ENCODE measurements at places on chromosomes 1 and 21.

GRCh38 chr1:196409586-196409985, 198.7 kb downstream of the KCNT2 start:
- DNase-seq, result no peak

DNA sequence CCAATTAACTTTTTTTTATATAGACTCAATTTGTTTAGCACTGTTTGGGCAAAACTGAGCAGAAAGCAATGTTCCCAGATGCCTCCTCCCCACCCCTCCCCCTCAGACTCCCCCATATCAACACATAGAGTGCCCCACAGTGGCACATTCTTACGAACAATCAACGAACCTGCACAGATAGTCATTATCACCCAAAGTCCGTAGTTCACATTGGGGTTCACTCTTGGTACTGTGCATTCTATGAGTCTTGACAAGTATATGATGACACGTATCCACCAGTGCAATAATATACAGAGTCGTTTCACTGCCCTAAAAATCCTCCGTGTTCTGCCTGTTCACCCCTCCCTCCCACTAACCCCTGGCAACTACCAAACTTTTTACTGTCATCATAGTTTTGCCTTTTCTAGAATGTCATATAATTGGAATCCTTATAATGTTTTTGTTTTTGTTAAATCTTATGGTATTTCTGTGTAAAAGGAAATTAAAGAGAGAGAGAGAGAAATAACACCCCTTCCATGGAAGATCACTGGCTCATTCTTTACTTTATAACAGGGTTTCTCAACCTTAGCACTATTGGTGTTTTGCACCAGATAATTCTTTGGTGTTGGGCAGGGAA, 37.2 kb upstream of the HNRNPU start:
- no peak for DNase-seq

DNA sequence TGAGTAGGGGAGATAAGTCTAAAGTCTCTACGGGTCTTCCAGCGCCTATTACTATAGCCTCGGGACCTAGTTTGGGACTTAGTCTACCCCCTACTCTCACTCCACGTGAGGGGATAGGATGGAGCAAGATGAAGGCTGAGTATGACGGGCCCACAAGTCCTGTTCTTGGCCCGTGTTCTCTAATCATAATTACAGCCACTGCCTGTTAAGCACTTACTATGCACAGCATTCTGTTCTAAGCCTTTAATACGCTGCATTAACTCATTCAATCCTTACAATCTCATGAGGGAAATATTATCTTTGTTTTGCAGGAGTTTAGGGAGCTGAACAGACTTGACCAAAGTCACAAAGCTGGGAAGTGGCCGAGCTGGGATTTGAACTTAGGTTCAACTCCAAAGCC, 23.9 kb upstream of the EPB41 start:
- DNase-seq, result no peak

- no peak for DNase-seq
Measured at GRCh38 chr21:16072737-16073136, 343.0 kb downstream of the USP25 start.

- no peak for DNase-seq
Measured at GRCh38 chr1:241999026-241999425, at the start of gene MAP1LC3C. TSS of gene MAP1LC3C (minus strand) at chr1:241999098. CDS start at chr1:241999008, 90 bp downstream.

DNA sequence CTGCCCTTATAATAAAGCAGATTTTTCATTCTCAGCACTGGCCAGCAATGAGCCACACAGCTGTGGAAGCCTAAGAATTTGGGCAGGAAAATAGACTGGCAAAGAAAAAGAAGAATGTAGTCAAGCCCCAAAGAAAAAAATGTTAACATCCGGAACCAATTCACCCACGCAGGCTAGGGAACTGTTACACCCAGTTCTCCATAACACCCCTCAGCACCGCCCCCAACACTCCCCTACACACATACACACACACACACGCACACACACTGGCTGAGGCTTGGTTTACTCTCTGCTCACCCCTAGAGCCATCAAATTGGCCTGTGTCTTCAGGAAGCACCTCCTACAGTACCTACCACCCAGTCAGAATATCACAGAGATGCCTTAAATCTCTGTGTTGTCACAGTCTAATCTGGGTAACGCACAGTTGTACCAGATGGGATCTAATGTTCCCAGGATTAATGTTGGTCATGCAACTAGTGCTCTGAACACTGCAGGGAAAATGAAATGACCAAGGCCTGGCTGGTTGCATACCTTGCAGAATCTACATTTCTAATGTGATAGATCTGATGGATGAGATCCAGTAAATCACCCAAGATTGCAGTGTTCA, 14.5 kb downstream of the TBX15 start:
- no peak for DNase-seq

DNA sequence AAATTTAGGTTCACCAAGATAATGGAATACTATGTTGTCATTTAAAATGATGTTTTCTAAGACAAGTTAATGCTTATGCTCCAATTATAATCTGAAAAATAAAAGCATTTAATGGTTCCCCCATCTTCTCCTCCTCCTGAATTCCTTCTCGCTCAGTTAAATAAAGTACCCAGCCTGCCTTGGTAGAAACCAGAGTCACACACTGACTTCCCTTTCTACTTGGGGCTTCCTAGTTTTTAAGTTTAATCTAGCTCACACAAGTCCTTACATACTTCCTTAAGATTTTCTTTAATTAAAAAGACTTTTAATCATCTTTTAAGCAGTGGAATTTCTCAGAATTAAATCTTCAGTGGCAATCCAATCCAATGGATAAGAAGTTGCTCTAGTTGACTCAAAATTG, 32.9 kb downstream of the CD58 start:
- no peak for DNase-seq

GRCh38 chr1:57945045-57945444, 521.2 kb upstream of the DAB1 start:
- no peak for DNase-seq

- DNase-seq, result no peak
Measured at GRCh38 chr1:89287181-89288050, 14.8 kb upstream of the GBP5 start.

- DNase-seq, result no peak
Measured at GRCh38 chr1:14741082-14741481, 142.6 kb downstream of the KAZN start.

- no peak for DNase-seq
Measured at GRCh38 chr21:21003701-21004100, 5.5 kb downstream of the NCAM2 start.

GRCh38 chr21:16502273-16502672, 772.5 kb downstream of the USP25 start:
- no peak for DNase-seq

DNA sequence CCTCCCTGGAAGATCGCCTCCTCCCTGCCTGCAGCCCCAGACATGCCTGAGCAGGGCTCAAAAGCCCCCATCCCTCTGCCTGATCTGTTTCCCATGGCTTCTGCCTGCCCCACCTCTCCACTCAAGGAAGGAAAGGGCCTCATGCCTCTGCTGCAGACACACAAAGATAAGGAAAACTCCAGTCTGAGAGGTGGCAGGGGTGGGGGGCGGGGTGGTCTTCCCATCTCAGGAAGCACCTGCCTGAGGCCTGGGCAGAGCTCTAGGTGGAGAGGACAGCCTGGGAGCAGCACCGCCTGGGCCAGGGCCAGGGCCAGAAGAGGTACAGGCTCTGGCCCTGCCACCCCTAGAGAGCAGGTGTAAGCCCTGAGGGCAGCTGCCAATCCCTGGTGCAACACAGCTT, 4.1 kb upstream of the GJB3 start:
- no peak for DNase-seq

DNA sequence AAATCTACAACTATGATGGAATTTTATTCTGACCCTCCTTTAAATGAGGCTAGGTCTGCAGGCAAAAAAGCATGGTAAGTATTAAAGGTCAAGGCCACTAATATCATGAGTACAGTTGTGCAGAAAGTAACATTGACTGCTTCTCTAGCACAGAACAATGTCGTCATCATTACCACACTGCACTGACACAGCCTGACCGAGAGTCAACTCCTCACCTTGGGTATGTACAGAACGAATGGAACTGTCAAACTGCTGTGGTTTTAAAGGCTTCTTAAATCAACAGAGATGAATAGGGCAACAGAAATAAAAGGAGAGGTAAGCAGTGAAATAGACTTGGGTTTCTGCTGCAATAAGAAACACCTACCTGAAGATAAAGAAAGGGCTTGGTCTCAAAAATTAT, 88.8 kb downstream of the TBX15 start:
- DNase-seq, result no peak

GRCh38 chr1:69491416-69491815, 76.3 kb upstream of the LRRC7 start:
- DNase-seq, result no peak

DNA sequence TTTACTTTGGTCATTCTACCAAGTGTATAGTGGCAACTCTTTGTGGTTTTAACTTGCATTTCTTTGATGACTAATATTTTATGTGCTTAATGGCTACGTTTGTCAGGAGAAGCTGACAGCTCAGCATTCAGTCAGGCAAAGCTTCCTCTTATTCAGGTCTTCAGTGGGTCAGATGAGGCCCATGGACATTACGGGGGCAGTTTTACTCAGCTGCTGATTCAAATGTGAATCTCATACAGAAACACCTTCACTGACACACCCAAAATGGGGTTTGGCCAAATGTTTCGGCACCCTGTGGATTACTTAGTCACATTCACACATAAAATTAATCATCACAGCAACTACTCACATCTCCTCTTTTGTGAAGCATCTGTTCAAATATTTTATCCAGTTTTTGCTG, 104.9 kb upstream of the PLD5 start:
- no peak for DNase-seq

DNA sequence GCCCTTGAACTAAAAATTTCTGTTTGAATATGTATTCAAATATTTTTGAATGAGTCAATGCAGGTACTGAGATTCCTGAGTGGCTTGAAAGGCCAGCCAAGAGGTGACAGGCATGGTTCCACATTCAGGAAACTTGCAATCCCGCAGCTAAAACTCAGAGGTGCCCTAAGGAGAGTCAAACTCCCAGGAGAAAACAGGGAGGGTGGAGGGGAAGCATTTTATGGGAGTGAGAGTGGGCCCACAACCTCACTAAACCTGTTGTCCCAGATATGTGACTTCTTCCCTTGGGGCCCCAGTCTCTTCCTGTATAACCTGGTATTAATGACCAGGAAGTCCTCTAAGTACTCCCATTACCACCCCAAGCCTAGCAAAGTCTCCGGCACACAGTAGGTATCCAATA, 189.6 kb downstream of the PLPP3 start:
- no peak for DNase-seq

DNA sequence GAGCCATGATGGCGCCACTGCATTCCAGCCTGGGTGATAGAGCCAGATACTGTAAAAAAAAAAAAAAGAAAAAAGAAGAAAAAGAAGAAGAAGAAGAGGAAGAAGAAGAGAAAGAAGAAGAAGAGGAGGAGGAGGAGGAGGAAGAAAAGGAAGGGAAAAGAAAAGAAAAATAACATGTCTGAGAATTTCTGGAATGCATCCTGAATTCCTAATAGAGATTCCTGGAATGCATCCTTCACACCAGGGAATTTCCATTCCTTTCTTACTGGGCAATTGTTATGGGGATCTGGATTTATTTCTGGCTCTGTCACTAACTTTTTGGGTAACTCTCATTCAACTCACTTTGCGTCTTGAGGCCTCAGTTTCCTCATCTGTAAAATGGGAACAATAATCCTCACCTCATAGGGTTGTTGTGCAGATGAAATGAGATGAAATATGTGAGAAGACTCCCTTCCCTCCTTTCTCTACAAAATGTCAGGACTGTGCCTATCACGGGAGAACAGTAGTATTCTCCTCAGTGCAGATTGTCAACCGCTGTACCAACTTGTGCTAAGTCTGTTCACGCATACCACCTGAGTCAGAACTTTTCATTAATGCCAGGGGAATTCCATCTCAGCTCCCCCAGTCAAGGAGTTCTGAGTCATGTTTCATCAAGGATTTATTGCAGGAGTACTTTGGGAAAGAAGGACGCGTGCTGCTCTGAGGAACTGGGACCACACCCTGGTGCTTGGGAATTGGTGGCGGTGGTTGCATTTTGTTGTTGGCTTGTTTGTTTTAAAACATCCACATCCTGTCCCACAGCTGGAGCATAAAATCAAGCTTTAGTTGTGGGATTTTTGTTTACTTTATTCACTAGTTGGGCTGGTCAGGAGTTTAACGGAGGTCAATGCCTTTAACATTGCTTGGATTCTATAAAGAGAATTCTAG, 42.4 kb upstream of the ROR1 start:
- DNase-seq, result no peak

DNA sequence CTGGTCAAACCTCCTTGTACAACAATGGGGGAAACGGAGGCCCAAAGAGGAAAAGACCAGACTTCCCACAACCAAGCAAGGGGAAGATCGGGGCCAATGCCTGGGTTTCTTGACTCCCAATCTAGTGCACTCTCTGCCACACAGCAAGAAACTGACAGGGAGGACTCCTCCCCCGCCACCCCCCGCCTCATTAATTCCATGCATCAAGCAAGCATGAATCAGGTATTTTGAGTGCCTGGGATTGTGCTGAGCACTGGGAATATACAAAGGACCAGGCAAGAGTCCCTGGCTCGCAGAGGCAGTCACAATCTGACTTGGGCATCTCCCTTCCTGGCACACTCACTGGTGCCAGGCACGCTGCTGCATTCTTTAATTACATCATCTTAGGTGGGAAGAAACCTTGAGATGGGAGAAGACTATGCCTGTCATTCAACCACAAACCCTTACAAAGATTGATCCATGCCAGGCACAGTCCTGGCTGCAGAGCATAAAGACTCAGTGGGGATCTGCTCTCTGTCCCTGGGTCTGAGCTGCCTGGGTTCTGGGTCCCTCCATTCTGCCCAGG, 4.4 kb upstream of the KCNC4 start:
- no peak for DNase-seq

DNA sequence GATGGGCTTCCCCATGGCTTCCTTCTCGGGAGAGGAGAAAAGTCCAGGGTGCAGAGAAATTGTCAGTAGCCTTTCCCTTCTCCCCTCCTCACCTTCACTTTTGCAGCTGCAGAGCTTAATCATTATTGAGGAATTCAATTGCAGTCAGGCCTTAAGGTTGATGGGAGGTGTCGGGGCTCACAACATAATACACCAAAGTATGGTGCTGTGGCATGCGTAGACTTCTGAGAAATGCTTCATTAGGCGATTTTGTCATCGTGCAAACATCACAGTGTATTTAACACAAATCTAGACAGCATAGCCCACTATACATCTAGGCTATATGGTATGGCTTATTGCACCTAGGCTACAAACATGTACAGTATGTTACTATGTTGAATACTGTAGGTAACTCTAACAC, 100.2 kb upstream of the PPM1J start:
- no peak for DNase-seq

DNA sequence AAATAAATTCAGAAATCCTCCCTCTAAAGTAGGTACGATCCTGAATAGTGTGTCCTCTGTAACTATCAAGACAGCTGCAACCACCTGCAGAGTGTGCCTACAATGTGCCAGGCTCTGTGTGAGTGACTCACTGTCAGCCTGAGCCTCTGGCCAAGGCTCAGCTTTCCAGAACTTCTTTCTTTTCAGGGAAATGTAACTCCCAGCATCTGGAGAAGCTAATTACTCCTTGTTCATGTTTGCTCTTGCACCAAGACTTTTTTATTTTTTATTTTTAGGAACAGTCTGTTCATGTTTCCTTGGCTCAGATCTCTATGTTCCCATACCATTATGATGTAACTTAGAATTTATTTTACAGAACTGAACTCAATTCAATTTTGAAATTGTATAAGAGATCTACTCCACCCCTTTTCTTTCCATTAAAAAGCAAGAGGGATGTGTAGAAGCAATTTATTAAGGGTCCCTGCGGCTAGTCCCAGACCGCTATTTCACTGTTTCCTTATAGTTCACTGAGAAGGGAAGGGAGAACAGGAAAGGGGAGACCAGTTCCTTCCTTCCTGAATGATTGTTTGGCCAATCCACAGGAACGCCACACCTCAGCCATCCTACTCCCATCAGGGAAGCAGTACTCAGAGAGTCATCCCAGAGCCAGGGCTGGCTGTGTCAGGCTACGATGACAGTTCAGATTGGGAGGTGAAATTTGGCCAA, 112.4 kb upstream of the ZNF648 start:
- no peak for DNase-seq

Data from T-helper 9 cell (primary cell).